DMS153 (cell line): ENCODE measurements at places on chromosomes 11 and 22.

DNA sequence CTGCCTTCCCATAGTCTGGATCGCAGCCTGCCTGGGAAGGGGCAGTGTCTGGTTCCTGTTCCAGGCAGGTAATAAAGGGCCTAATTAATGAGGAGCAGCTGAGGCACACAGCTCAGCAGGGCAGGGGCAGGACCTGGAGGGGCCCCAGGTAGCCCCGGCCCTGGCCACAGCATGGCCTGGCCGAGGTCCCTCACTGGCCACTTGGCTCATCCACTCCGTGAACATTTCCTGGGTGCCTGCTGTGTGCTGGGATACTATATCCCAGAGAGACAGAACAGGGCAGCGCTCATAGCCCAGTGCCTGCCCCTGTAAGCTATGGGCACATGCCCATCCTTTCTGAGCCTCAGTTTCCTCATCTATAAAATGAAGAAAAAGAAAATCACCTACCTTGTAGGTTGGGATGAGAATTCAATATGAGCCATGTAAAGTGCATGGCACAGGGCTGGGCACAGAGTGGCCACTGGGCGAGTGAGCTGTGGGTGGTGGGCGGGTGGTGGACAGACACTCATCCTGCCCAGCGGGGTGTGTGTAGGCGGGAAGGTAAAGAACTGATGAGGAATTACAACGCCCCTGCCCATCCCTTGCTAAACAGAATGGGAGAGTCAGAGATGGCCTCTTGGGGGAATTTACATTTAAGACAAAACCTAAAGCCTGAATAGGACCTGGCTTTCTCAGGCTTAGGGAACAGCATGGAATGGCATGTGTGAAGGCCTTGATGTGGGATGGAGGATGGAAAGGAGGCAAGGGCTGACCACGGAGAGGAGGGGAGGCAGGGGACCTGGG is 9.2 kb downstream of the MYRF start:
- DNase-seq = no peak

DNA sequence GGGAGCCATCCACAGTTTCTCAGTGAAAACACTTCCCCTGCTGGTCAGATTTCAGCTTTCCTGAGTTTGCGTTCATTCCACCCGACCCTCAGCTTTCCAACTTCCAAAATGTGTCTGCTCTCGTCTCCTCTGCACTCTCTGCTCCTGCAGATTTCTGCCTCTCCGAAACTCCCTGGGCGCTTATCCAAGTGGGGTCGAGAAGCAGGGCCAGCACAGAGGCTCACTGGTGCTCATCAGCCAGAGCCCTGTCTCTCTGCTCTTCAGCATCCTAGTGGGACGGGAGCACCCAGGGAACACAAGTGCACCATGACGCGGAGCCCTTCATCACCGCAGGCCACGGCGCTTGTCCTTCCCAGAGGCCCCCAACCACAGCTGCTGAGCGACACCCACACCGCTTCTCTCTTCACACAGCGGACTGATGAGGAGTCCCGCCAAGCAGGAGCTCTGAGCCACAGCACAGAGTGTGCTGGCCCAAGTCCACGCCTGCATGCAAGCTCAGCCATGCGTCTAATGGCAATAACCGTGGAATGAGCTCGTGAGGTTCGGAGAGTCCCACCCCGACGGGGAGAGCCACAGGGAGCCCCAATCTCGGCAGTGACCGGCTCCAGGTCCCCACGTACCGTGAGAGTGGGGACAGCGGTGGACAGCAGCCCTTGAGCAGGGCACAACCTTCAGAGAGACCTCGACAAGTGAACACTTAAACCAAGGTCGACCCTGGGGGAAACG is 27.9 kb upstream of the MOB2 start:
- DNase-seq = no peak

DNA sequence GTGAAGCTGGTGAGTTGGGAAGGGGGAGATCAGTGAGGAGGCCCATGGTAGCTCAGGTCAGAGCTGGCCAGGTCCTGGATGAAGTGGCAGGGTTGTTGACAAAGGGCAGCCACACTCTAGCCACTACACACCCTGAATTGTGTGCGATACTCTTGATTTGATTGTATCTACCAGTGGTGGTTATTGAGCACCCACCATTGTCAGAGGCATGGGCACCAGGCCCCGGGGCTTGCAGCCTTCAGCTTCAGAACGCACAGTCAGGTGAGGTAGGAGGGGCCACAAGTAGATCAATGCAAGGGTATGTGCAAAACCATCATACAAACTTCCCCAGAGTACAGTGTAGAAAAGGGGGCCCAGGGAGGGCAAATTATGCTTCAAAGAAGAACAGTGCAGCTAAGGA is 38.1 kb downstream of the MICAL2 start:
- no peak for DNase-seq

DNA sequence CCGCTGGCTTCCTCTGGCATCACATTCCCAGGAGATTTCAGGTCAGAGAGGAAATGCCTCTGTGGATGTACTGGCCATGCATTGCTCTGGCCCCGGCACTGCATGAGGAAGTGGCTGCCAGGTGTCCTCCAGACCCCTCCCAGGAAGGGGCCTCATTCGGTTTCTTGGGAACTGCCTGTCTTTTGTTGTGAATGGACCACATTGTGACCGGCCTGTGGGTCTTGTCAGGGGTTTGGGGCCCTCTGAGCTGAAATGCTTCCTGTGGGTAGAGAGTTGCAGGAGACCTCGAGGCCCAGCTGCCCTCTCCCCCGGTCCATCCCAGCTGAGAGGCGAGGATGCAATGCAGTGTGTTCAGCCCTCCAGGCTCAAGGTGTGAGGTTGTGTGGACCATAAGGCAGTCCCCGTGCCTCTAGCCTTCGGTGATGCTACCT is 18.8 kb upstream of the ST3GAL4 start:
- DNase-seq = no peak

DNA sequence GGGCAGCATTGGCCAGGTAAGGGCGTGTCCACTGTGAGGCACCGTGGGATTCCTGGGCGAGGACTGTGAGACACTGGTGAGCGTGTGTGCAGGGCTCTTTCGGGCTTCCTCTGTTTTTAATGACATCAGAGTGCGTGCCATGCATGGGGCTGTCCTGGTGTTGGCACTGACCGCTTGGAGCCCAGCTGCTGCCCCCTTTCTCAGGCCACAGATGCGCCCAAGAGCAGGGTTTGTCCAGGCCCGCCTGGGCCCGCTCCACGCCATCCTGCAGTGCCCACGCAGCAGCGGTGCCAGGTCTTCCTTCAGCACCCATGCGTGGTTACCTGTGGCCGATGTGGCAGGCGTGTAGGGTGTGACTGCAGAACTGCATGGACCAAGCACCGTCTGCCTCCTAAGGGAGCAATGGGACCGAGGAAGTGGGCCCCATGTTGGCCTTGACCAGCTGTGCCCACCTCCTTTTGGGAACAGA is 72.3 kb upstream of the SEPTIN5 start:
- no peak for DNase-seq

- DNase-seq = peak; percentile 7
Measured at GRCh38 chr11:68090706-68091105, 30.5 kb downstream of the CHKA start.

GRCh38 chr11:9901943-9902342 is 238.1 kb downstream of the SWAP70 start:
- no peak for DNase-seq

GRCh38 chr11:16191212-16191867 is 165.0 kb downstream of the SOX6 start:
- peak; percentile 34 for DNase-seq

GRCh38 chr11:93733474-93733873 is 7.8 kb downstream of the TAF1D start:
- DNase-seq = no peak

GRCh38 chr11:12248330-12248729 is 129.0 kb upstream of the PARVA start:
- DNase-seq = peak; percentile 98

- DNase-seq = peak; percentile 36
Measured at GRCh38 chr11:71240865-71241691, 11.3 kb downstream of the SHANK2 start.

GRCh38 chr22:23251445-23252093 is 71.3 kb downstream of the BCR start:
- DNase-seq = no peak

- no peak for DNase-seq
Measured at GRCh38 chr11:43212279-43212678, 99.5 kb upstream of the API5 start.

GRCh38 chr11:23166376-23166775 is 306.1 kb upstream of the CCDC179 start:
- no peak for DNase-seq

GRCh38 chr11:124101737-124102136 is 13.5 kb upstream of the VWA5A start:
- DNase-seq = no peak

DNA sequence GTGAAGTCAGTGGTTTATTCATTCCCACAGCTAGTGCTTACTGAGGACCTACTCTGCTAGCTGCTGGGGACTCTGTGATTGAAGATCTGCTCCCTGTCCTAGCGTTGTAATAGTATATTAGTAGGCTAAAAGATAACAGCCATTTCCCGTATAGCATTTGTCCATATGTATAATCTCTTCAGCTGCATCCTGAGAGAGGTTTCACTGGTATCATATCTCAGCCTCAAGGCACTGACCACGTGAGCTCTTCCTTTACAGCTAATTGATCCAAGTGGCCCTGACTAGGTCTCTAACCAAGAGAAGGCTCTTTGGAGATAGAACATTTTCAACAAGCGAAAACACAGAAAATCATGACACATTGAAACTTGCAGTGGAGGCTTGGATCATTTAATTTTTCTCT is 110.2 kb downstream of the APIP start:
- DNase-seq = no peak

DNA sequence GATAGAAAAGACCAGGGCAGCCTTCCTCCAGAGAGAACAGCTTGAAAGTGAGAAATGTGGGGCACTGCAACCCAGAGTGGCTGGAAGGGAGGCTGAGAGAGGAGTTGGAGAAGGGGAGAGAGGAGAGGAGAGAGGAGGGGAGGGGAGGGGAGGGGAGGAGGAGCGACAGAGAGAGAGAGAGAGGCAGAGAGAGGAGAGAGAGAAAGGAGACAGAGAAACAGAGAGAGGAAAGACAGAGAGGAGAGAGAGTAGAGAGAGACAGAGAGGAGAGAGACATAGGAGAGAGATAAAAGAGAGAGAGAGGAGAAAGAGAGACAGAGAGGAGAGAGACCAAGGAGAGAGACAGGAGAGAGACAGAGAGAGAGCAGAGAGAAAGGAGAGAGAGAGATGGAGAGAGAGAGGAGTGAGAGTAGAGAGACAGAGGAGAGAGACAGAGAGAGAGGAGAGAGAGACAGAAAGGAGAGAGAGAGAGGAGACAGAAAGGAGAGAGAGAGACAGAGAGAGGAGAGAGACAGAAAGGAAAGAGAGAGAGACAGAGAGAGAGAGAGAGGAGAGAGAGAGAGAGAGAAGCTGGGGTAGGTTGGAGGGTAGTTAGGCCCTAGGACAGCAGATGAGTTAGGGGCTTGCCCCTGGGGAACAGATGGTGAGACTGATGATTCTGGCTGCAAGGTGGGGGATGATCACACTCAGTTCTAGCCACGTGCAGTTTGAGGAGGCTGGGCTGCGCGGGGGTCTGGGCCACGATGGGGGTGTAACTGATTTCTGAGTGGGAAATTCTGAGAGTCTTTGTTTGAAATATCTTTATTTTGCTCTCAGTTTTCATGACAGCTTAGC is 8.5 kb upstream of the SCYL1 start:
- DNase-seq = no peak

GRCh38 chr11:112265659-112266409 is 5.2 kb upstream of the PLET1 start:
- DNase-seq = no peak

DNA sequence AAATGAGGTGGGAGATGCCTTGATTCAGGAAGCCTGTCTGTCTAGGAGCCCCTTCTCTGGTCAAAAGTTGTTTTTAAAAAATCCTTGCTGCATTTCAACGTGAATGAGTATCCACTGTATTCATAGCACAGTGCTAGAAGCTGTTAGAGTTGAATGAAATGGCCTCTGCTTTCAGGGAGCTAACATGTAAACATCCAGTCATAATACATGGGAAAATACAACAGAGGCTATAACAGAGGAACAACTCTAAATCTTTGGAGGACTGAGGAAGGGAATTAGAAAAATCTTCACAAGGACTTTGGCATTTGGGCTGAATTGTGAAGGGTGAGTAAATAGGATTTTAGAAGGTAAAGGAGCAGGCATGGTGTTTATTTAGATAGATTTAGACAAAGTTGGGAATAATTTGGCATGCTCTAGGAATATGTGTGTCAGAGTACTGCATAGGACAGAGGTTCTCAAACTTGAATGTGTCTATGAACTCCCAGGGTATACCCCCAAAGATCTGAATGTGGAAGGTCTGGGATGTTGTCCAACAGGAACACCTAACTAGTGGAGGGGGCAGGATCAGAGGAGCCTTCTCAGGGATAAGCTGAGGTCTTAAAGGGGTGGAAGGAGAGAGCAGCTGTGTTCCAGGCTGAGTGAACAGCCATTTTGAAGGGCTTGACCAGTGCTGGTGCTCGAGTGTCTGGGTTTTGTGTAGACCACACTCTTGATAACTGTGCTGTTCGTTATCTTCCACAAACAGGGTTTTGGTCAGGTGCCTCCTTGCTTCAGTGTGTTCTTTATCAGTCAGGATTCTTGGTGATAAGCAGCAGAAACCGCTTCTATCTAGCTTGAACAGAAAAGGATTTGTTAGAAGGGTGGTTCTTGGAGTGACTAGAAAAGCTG is 12.7 kb downstream of the SREBF2 start:
- DNase-seq = no peak

- no peak for DNase-seq
Measured at GRCh38 chr11:352456-353031, 16.8 kb upstream of the B4GALNT4 start.

GRCh38 chr11:15557457-15558230 is 442.9 kb downstream of the INSC start:
- no peak for DNase-seq

- DNase-seq = no peak
Measured at GRCh38 chr22:28951969-28952521, 68.7 kb downstream of the ZNRF3 start.

DNA sequence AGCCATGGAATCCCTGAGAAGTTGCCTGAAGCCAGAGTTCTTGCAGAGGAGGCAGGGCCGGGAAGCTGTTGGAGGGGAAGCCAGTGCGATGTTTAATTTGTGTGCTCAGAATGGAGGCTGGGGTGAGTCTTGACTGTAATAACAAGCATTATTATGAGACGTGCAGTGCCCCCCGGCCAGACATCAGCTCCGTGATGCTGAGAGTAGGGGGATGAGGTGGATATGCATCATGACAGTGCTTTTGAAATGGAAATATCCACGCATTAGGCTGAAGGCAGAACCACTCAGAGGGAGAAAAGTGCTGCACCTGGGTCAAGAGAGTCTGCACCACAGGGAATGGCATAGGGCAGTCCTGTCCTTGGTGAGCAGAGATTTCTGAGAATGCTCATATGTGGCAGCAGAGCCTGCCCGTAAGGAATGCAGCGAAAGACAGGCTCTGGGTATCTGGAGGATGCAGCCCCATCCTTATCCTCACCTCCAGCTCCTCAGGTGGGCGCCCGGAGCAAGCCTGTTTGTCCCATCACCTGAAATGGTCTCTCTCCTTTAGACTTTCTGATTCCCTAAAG is 37.6 kb upstream of the SEZ6L start:
- DNase-seq = no peak

GRCh38 chr11:7582338-7582985 is 68.7 kb downstream of the PPFIBP2 start:
- no peak for DNase-seq
